Left lung (tissue), 14 donors: ENCODE measurements at places on chromosomes 2 and 18.

- no peaks in the 10 kb centered on the region for H3K4me1 ChIP-seq
- H3K27ac ChIP-seq: no peak overlapping the region
- no peaks in the 10 kb centered on the region for H3K36me3 ChIP-seq
Measured at GRCh38 chr2:224126440-224126839, 87.4 kb upstream of the SERPINE2 start.

DNA sequence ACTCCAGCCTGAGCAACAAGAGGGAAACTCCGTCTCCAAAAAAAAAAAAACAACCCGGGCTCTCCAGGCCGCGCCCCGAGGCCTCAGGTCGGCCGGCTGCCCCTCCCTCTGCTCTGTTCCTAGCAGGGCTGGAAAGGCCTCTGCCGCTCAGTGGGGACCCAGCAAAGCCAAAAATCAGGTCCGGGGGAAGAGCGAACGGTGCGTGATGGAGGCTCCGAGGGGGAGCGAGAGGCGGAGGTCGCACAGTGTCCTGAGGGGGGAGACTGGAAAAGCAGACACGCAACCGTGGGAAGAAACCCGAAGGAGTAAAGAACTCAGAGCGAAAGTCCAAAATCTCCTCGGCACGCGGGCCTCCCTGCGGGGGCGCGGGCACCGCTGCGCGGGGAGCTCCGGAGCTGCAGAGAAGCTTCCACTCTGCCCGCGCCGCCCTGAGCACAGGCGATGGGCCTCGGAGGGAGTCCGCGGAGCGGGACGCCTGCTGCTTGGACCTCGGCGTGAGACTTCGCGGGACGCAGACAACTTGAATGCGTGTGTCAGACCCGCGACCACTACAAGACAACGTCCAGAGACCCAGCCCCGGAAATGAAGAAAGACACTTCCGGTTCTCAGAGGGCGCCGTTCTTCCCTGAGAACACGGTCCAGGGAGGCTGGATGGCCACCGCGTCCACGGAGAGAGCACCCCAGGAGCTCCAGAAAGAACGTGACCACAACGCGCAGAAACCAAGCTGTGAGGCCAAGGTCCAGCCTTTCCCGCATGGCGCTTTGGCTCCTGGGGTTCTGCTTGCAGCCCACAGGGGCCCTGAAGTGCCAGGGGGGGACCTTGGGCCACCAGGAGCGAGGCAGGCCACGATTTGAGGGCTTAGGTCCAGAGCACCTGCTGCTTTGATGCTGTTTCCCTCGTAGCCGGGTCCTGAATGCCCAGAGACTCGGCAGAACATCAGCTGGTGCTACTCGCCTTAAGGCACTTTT lies 219.8 kb downstream of the DPP10 start:
- H3K4me3 ChIP-seq: peak overlapping the region; percentile 46
- H3K36me3 ChIP-seq: no peaks in the 10 kb centered on the region

DNA sequence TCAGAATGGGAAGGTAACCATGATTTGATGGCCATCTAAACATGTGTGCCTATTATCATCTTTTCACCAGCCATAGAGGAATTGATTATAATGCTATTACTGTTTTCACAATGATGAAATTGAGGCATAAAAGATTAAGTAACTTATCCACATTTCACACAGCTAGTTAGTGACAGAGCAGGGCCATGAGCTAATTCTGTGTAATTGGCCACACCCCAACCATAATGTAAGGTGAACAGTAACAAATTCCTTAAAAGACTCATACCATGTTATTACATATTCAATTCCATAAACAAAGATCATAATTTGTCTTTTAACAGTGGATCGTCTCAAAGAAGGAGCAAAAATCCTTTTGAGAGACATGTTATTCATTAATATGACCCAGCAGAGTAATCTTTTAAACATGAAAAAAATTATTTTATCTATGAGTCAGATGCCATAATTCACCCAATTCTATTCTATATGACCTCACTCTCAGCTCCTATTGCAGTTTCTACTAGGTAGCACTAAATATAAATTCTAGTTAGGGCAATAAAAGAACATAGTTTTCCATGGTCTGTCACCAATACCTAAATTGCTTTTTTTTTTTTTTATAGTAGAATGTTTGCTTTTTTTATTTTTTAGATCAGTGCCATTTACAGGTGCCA lies 475.8 kb upstream of the SLC39A10 start:
- H3K36me3 ChIP-seq: no peaks in the 10 kb centered on the region
- no peaks in the 10 kb centered on the region for H3K27me3 ChIP-seq
- H3K4me3 ChIP-seq: no peak overlapping the region
- no peaks in the 10 kb centered on the region for H3K4me1 ChIP-seq

- no peak overlapping the region for H3K27ac ChIP-seq
- no peak for DNase-seq
- H3K4me1 ChIP-seq: no peaks in the 10 kb centered on the region
- no peak overlapping the region for H3K4me3 ChIP-seq
Measured at GRCh38 chr18:8380006-8380405, 229.2 kb upstream of the RAB12 start.

GRCh38 chr2:233519787-233520611 lies 46.6 kb downstream of the USP40 start:
- H3K4me1 ChIP-seq: no peaks in the 10 kb centered on the region
- no peak for DNase-seq
- no peak overlapping the region for H3K4me3 ChIP-seq
- peaks cover 45% of the 10 kb centered on the region for H3K36me3 ChIP-seq
- H3K27ac ChIP-seq: no peak overlapping the region

DNA sequence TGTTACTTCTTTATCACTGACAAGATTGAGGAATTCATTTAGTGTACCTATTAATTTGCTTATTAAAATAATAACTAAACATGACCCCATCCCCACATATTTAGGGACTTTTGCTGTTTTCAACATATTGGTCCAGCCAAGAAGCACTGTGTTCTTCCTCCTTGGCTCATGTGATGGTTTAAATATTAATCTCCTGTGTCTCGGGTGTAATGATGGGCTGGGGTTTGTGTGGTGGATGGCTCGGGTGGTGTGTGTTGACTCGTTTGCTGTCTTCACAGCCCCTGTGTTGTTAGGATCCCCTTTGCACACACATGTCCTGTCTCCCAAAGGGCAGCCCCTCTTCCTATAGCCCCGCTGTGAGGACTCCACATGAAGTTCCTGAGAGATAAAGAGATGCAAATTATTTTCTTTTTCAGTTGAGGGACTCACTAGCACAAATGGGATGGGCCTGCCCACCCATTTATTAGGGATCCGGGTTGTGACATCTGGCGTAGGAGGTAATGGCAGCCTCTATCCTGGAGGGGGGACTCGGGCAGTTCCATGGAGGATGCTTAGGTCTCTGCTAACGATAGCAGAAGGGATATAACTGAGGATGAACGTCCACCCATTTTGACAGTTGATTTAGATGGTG lies 53.4 kb downstream of the FHOD3 start:
- H3K27me3 ChIP-seq: no peaks in the 10 kb centered on the region
- H3K4me1 ChIP-seq: no peaks in the 10 kb centered on the region
- no peak overlapping the region for H3K4me3 ChIP-seq
- no peak for DNase-seq

DNA sequence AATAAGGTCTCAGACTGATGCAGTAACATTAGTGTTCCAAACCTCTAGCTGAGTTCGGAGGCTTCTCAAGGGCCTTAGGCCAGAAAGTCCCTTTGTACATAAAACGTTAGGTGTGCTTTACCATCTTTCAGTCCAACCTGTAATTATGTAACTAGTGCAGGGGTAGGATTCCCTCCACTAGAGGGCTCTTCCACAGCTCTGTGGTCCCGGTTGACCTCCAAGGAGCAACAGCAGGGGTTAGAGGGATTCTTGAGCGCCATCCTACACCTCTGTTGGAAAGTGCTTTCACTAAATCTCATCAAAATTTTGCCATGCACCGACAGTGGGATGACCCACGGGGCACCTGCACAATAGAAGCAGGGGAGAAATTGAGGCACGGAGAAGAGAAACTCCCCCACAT lies 155.8 kb upstream of the LRP1B start:
- no peaks in the 10 kb centered on the region for H3K36me3 ChIP-seq
- H3K4me3 ChIP-seq: no peak overlapping the region
- no peaks in the 10 kb centered on the region for H3K4me1 ChIP-seq

DNA sequence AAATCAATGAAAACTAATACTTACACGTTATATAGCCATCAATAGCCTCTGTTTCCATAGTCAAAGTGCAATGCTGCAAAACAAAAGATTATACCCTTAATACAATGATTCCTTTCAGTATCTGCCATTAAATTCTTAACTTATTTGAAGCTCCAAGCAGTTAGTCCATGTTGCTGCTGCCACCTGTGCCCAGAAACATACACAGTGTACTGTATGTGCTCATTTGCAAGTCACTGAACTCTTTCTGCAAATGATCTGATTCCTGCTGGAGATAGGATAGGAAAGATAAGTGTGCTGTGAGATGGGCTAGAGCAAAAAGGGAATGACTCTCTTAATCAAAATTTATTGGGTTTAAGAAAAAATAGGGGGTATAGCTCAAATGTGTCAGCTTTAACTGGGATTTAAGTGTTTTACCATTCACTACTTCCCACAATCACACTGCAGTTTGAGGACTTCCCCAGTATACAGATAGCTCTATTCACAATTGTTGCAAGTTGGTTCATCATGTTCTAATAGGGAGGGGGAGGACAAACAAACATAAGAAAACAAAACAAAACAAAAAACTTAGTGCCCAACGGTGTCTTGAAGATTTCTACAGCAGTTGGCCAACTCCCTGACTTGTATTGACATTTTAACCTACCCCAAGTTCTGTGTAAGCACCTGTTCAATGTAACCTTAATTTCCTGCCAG lies 2.7 kb downstream of the IKZF2 start:
- no peaks in the 10 kb centered on the region for H3K36me3 ChIP-seq
- H3K27me3 ChIP-seq: no peaks in the 10 kb centered on the region
- DNase-seq: no peak
- H3K4me1 ChIP-seq: peaks cover 5% of the 10 kb centered on the region

GRCh38 chr2:161131804-161132203 lies 28.4 kb upstream of the TANK start:
- peaks cover 20% of the 10 kb centered on the region for H3K4me1 ChIP-seq
- H3K27me3 ChIP-seq: no peaks in the 10 kb centered on the region
- no peak for DNase-seq
- no peaks in the 10 kb centered on the region for H3K36me3 ChIP-seq

DNA sequence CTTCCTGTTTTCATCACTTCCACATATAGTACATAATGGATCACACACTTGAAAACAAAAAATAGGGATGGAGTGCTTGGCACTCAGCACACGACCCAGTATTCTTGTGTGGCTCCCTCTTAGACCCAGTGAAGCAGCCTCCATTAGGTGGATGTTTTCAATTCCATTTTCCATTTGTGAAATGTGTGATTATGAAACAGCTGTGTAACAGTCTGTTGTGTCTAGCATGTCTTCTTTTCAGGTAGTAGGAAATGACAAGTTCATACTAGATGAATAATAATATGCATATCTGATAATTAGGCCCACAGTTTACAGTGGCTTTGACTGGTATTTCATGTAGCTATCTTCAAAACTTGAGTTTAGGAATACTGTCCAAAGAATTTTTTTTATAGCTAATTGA lies 35.5 kb downstream of the EML6 start:
- H3K4me1 ChIP-seq: no peaks in the 10 kb centered on the region
- no peak overlapping the region for H3K27ac ChIP-seq
- no peaks in the 10 kb centered on the region for H3K27me3 ChIP-seq
- no peaks in the 10 kb centered on the region for H3K36me3 ChIP-seq
- H3K4me3 ChIP-seq: no peak overlapping the region

GRCh38 chr2:16747689-16748088 lies 82.1 kb upstream of the CYRIA start:
- DNase-seq: no peak
- no peak overlapping the region for H3K27ac ChIP-seq
- no peak overlapping the region for H3K4me3 ChIP-seq
- H3K27me3 ChIP-seq: no peaks in the 10 kb centered on the region
- H3K4me1 ChIP-seq: no peaks in the 10 kb centered on the region
- no peaks in the 10 kb centered on the region for H3K36me3 ChIP-seq

GRCh38 chr2:285531-285930 lies 2.4 kb downstream of the ALKAL2 start:
- H3K4me1 ChIP-seq: peaks cover 34% of the 10 kb centered on the region
- H3K4me3 ChIP-seq: no peak overlapping the region
- H3K36me3 ChIP-seq: peaks cover 28% of the 10 kb centered on the region
- peaks cover 58% of the 10 kb centered on the region for H3K27me3 ChIP-seq
- no peak overlapping the region for H3K27ac ChIP-seq

GRCh38 chr2:98507461-98507860 lies 62.8 kb downstream of the INPP4A start:
- no peak overlapping the region for H3K4me3 ChIP-seq
- no peaks in the 10 kb centered on the region for H3K36me3 ChIP-seq
- peaks cover 37% of the 10 kb centered on the region for H3K4me1 ChIP-seq
- H3K27ac ChIP-seq: peak overlapping the region; percentile 90

- H3K4me3 ChIP-seq: no peak overlapping the region
- H3K27ac ChIP-seq: no peak overlapping the region
- H3K36me3 ChIP-seq: no peaks in the 10 kb centered on the region
- no peaks in the 10 kb centered on the region for H3K4me1 ChIP-seq
- H3K27me3 ChIP-seq: no peaks in the 10 kb centered on the region
- no peak for DNase-seq
Measured at GRCh38 chr2:168814939-168815907, 12.8 kb downstream of the NOSTRIN start.

DNA sequence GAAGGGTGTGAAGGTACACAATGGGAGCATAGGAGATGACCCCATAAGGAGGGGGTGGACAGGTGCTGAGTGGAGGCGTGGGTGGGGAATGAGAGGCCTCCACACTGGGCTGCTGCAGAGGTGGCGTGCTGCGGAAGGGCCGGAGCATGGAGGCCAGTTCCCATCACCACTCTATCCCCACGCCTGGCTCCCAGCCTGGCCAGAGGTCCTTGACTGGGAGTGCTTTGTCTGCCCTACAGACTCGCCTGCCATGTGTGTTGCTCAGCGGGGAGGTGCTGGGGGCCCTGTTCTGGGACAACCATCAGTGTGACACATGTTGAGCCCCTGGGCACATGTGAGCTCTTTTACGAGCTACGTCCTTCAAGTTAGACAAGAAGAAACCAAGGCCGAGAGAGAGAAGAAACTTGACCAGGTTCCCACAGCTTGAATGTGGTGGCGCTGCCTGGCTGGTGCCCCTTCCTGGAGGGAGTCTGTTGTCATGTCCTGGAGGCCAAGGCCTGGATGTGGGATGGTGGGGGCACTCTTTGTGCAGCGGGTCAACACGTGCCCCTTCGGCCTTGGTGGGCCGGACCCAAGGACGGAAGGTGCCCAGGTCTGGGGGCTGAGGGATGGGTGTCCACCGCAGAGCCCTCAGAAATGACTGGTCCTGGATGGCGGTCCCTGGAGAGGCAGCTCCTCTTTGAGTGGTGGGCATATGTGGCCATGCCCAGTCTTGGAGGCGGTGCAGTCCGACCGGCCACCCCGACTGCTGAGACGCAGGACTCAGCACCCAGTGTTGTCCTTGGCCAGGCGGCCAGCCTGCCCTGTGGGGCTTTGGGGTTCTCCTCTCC lies 1.2 kb upstream of the INPP5D start:
- H3K27me3 ChIP-seq: no peaks in the 10 kb centered on the region
- DNase-seq: no peak
- H3K4me1 ChIP-seq: peaks cover 44% of the 10 kb centered on the region
- H3K4me3 ChIP-seq: no peak overlapping the region
- H3K36me3 ChIP-seq: no peaks in the 10 kb centered on the region

- no peak within 1 kb of the TSS for H3K4me3 ChIP-seq
- H3K27me3 ChIP-seq: peaks cover 100% of the 10 kb centered on the region
- no peak for DNase-seq
- H3K36me3 ChIP-seq: no peaks in the 10 kb centered on the region
- no peak within 1 kb of the TSS for H3K27ac ChIP-seq
Measured at GRCh38 chr2:118846953-118847761, at the start of gene EN1. Gene EN1 (minus strand): TSS chr2:118847648. CDS start chr2:118847167, 481 bp downstream.

GRCh38 chr2:47483191-47483590 lies 80.2 kb downstream of the MSH2 start:
- H3K27ac ChIP-seq: no peak overlapping the region
- H3K4me3 ChIP-seq: no peak overlapping the region
- no peaks in the 10 kb centered on the region for H3K27me3 ChIP-seq
- H3K36me3 ChIP-seq: no peaks in the 10 kb centered on the region
- DNase-seq: no peak
